ENCODE measurements at places on chromosomes 13 and 19.

GRCh38 chr19:29477831-29478577, 47.8 kb upstream of the VSTM2B start:
- no peak for DNase-seq

- no peak for DNase-seq
Observed at GRCh38 chr13:46982856-46983582, 86.2 kb upstream of the HTR2A start.

DNA sequence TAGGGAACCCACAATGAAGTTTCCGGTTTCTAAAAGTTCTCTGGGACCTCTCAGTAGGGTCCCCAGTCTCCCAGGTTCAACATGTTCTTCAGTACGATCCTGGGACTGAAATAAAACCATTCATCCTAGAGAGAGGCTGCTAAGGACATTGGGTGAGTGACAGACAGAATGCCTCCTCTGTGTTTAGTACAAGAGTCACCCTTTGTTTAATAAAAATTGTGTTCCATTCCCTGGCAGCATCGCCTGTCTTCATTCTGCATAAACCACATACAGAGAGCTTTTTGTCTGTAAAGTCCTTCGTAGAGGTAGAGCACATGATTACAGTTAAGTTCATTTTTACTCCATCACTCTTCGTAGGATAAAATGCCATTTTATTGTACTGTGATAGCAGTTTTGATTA, 95.3 kb upstream of the GPR12 start:
- no peak for DNase-seq

- DNase-seq: no peak
Observed at GRCh38 chr19:29571181-29571580, 34.9 kb upstream of the POP4 start.

- DNase-seq: no peak
Observed at GRCh38 chr19:18292810-18293641, 11.6 kb upstream of the JUND start.

GRCh38 chr19:48624067-48624594, 4.8 kb downstream of the SPHK2 start:
- peak; percentile 92 for DNase-seq

DNA sequence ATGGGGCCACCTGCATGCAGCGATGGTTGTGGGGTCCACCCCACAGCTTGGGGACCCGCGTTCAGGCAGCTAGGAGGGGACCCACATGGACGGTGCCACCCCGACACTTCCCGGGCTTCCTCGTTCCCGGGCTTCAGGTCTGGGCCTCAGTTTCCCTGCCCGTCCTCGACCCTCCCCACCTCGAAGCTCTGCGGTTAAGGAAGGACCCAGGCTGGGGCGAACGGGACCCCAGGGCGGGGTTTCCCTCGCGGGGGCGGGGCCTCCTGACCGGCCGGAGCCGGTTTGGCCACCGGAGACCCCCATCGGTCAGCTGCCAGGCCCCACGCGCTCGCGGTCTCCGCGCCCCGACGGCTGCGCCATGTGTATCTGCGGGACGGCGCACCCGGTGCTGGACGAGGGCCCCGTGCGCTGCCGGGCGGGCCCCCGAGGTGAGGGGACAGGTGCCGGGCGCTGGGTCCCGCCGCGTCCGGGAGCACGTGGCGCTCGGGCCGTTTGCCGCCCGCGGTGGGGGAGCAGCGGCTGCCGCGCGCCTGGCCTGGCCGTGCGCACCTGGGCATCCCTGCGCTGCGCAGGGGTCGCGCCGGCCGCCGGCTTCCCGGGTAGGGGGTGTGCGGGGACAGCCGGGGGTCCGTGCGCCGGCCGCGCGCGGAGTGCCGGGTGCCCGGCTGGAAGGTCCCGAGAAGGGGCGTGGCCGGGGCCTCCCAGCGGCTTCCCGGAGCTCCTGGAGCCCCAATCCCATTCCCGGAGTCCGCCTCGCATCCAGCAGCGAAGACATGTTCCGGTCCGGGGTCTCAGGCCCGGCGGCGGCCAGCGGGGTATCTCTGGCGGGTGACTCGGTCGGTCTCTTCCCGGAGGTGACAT, 4.2 kb downstream of the ARHGAP45 start:
- no peak for DNase-seq

DNA sequence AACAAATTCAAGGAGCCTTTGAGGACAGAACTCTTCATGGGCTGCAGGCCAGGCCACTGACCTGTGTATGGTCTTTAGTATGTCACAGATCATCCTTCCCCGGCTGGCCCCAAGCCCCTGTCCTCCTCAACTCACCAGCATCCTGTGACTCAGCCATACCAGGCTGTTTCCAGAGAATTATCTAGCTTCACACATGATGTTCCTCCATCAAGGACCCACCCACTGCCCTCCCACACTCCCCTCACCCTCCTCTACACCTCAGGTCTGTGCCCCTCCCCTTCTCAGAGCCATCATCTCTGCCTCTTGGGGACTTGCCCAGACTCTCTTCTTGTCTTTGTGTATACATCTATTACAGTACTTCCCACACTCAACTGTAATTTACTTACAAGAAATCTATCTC, 14.7 kb downstream of the DCT start:
- no peak for DNase-seq

- no peak for DNase-seq
Observed at GRCh38 chr19:21158523-21159135, 16.8 kb downstream of the ZNF431 start.

DNA sequence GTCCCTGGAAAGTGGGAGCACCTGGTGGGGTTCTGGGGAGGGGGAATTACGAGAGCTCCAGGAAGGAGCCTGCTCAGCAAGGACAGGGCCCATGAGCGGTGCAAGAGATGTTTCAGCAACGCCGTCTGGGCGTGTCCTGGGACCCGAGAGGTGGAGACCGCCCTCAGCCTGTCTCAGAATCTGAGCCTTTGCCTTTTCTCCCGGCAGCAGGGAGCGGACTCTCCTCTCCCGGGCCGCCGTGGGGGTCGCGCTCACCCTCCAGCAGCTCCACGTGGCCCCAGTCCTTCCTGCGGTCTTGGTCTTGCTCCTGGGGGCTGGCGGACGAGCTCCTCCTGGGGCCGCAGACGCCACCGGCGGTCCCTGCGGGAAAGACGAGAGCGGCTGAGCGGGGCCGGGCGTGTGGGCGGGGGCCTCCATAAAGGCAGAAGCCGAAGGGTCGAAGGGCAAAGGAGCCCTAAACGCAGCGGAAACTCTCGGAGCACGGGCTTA, 714 bp downstream of the POLRMT start:
- DNase-seq: no peak

DNA sequence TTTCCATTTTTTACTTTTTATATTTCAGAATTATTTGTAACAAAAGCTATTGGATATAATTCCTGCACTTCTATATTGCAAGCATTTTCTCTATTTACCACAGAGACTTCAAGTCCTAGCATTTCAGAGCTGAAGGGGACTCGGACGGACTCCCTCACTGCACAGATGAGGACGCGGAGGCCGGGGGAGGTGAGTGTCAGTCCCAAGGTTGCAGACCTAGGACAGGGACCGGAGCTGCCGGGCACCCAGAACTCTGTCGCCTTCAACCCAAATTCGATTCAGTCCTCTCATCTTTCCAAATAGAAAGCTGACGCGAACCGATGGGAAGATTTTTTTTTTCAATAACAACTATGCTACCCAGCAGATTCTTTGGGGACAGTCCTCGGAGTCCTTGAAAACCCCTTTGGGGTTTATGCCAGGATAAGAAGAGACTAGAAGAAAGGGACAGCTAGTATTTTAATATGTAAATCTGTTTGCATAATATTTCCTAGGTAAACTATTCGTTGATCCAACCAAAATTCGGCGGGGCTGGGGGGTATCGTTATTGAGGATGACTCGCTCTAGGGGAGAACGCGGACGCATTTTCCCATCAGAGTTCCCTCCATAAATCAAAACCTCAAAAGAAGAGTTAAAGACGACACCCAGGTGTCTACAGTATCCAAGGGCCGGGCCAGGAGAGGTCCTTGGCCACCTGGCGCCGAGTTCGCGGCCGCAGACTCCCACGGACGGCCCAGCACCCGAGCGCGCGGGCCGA, 803 bp downstream of the FLT3 start:
- DNase-seq: no peak

DNA sequence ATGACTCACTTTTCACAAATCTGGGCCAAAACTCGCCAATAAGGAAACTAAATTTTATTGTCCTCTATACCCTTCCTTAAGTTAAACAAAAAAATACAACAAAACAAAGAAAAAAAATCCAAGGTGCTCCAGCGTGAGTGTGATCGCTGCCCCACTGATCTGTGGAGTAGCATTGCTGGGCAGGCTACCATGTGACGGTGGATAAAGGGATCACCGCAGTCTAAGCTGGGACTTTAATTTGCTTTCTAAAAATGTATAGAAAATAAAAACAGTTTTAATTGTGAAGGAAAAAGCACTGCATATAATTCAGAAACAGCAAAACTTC, 92.9 kb downstream of the FLT1 start:
- no peak for DNase-seq

DNA sequence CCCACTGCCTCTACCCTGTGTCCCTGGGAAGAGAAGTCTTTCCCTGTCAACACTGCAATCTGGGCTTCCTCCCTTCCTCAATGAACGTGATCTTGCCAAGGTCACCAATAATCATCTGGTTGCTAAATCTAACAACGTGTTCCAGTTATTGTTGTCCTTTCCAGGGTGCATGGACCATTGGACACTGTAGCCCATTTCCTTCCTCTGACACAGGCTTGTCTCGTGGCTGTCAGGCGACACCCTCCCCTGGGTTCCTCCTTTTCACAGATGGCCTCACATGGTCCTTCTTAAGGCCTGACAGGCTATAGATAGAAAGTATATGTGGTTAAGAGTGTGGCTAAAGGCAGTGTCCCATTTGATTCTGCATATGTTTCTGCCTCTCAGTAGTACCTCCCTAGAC, 67.7 kb upstream of the STARD13 start:
- DNase-seq: no peak
